ENCODE measurements at places on chromosomes 2 and 18.

GRCh38 chr2:96810783-96811192 lies 5.3 kb upstream of the CNNM3 start:
- DNase-seq, result no peak

DNA sequence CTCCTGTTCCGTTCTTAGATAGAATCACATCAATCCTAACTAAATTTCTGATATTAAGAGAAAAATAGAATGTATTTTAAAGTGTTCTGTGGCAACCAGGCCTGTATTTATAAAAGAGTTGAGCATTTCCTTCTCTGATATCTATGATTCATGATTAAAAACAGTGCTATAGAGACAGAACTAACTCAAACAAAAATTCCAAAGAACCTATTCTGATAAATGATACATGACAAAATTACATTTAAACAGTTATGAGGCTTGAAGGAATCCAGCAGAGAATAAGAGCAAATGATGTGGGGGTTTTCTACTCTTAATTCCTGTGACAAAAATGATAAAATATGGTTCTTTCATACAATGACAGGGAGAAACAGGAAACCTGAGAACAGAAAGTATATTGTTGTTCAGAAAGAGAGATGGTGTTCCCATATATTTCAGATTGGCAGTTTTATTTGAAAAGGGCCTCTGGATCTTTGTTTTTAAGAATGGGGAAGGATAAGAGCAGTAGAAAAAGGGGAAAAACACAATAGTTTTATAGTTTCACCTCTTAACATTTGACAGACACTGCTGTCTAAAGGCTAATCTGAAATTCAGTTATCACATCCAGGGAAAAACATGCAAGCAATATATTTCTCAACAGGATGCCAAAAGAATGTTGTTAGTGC lies 944.3 kb downstream of the LRP1B start:
- no peak for DNase-seq

- no peak for DNase-seq
Observed at GRCh38 chr2:218485986-218486667, 67.2 kb downstream of the VIL1 start.

- DNase-seq, result no peak
Observed at GRCh38 chr2:47641366-47641765, 141.6 kb upstream of the MSH6 start.

- DNase-seq, result no peak
Observed at GRCh38 chr2:45850558-45850957, 199.1 kb downstream of the PRKCE start.

- DNase-seq, result no peak
Observed at GRCh38 chr18:75683426-75683825, 255.9 kb upstream of the SMIM21 start.

DNA sequence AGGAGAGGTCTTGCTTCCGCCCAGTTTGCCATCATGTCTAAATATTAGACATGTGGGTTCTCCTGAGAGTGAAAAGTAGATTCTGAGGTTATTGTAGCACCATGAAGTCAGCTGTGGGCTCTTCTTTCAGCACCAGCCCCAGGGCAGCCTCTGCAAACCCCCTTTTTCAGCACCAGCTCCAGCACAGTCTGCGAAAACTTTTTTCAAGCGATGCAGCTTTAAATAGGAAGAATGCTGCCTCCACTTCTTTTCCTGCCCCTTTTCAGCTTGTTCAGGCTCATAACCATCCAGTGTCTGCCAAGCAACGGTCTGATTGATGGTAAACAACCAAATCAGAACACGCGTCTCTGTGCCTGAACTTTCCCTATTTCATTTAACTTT lies at the start of gene COL5A2:
COL5A2 (minus strand) TSS at position 192 of the 381 bp plus-strand sequence; CDS start at position 35, 157 bp downstream.
- peak; percentile 46 for DNase-seq

DNA sequence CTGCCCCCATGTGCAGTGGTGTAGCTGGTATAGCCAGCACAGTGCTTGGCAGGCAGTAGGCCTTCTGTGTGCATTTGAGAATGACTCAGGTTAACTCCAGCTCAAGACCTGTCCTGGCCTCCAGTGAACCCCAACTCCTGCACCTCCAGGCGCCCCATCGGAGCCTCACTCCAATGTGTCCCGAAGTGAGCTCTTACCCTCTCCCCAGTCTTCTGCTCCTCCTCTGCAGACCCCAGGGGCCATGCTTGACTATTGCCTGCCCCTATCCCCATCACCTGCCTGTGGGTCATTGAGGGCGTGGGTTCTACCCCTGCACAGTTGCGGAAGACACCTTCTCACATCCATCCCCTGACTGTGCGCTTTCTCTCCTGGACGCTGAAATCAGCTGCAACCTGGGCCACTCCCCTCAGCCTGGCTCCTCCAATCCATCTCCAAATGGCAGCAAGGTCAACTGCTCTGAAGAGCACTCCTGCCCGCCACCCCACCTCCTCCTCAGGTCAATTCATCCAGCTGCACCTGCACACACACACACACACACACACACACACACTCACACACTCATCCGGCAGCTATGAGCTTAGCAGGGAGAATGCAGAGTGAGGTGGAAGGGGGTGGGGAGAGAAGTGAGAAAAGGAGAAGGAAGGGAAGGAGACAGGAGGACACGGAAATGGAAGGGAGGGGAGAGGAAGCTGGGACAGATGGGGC lies 130.3 kb upstream of the GLI2 start:
- no peak for DNase-seq

- no peak for DNase-seq
Observed at GRCh38 chr2:175323162-175323561, 141.7 kb upstream of the ATP5MC3 start.

GRCh38 chr18:27950648-27951228 lies 226.2 kb downstream of the CDH2 start:
- DNase-seq, result no peak

GRCh38 chr18:37124516-37124915 lies 295.6 kb downstream of the KIAA1328 start:
- DNase-seq, result no peak

GRCh38 chr2:134435936-134436335 lies 182.1 kb downstream of the MGAT5 start:
- no peak for DNase-seq

GRCh38 chr18:47817017-47817794 lies 113.3 kb downstream of the SMAD2 start:
- no peak for DNase-seq

DNA sequence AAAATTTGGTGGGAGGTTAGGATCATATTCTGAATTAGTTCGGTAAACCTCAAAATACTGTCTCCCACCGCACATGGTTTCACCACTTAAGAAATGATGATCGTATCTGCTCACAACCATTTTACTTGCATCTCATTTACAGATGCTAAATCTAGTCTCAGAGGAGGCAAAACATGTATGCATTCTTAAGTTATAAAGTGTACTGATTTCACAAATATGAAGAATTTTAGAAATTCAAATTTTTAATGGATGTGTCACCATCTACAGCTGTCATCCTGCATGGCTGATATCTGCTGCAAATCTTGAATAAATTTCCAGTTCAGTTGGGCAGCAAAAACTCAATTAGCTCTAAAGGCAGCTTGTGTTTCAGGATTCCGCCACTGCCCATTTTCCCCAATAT lies 243.3 kb upstream of the KCNJ3 start:
- no peak for DNase-seq

GRCh38 chr2:120934574-120935338 lies 199.1 kb downstream of the GLI2 start:
- DNase-seq, result peak; percentile 95

DNA sequence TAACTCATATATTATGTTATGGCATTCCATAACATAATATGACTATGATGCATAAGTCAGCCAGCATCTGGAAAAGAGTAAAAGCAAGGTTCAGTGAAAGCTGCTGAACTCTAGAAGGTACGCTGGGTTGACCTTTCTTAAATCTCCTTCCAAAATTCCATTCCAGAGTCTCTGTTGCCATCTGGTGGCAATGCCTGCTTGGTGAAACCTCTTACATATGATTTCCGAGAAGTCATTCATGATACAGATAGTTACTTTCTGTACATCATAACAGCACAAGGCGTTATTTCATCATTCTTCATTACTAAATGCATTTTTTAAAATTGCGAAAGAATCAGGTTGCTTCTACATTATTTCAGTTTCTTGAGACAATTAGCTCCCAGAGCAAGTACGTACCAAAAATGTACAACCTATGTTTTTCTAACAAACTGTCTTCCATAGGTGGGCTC lies 7.0 kb upstream of the EPG5 start:
- DNase-seq, result peak; percentile 77

Data from ACHN (cell line).